ENCODE measurements at places on chromosomes 12 and 14.

DNA sequence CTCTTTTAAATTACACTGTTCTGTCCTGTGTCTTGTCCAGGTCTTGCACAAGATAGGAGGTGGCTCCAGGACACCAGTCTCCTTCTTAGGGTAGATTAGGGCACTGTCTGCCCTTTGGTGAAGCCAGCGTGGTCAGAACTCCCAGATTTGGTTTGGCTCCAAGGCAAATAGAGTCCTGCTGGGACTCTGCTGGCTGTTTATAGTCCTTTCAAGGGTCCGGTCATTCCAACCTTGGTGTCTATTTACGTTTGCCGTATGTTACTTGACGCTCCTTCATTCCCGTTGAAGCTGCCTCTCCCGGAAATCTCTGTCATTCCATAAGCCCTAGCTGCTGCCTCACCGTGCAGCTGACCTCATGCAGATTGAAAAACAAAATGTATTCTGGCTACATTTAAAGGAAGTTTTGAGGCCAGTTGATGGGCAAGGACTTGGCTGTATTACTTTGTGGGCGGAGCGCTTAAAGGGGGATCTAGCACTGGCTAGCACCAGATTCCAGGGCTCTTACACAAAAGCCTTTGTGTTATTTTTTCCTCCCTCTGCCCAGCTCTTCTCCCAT, 180.6 kb downstream of the AKAP6 start:
- peak; percentile 28 for DNase-seq

DNA sequence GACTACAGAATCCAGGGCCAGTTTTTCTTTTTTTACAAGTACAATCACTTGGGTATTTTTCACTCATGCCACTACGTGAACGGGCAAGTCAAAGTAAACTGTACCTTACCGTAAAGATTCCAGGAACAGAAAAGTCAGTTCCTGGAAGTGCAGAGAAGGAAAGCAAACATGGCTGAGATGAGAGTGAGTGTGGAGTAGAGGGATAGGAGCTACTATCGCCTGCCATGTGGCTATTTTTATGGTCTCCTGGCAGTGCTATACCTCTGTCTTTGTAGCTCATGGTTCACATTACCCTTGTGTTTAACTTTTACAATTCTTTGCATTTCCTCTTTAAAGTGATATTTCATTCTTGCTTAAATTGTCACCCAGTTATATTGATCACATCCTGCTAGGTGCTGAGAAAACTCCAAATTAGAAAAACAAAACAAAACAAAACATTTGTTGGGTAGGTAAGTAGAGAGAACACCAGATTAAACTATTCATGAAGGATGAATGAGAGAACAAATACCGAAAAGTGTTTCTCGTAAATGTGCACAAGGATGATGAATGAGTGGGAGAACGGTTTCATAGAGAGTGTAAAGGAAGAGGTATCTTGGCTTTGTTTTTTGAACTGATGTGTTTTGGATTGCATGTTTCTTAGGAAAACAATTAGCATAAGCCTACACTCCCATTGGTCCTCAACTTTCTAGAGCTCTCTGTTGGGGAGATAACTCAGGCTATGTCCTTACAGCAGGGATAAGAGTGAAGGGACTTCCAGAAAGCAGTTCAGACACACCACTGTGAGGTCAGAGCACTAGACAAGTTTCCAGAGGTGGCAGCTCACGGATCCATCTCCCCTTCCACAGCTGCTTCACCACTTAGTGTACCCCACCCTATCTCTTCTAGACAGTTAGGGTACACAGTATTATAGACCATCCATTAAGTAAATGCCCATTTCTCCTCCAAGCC, 163.7 kb downstream of the IPO8 start:
- DNase-seq = no peak

GRCh38 chr12:4960030-4960429, 50.3 kb downstream of the KCNA1 start:
- no peak for DNase-seq

DNA sequence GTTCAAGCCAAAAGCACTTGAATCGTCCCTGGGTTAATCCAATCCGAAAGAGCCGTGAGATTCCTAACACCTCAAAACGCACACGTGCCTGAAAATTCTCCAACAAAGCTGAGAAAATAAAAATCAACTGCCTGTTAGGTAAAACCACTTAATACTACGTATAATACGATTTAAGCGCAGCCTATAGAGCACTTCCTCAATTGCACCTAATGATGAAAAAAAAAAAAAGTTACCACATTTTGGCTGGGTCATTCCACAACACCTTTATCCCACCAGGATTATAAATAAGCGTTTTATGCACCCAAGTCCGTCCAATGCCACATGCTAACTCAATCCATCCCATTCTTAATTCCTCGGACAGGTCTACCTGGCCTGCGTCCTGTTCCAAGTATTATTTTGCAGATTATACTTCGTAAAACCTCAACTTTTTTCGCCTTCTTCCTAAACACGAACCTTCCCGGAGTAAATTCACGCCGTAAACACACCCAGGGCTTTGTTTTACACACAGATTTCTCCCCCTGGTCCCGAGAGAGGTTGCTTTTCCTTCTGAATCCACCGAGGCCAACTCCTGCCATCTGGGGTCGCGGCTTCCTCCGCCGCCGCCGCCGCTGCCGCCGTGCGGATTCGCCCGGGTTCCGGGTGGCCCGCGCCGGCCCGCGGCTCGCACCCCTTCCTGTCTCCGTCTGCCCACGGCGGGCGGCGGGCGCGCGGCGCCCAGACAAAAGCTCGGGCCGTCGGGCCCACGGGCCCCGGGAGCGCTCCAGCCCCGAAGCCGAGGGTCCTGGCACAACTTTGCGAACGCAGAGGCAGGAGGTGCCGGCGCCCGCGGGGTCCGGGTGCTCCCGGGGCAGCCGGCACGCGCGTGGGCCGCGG, 66.2 kb downstream of the RNF34 start:
- DNase-seq = no peak

GRCh38 chr12:8491646-8492530, 21.4 kb upstream of the CLEC4D start:
- no peak for DNase-seq

GRCh38 chr14:52835122-52835903, 43.9 kb upstream of the GNPNAT1 start:
- DNase-seq = no peak

DNA sequence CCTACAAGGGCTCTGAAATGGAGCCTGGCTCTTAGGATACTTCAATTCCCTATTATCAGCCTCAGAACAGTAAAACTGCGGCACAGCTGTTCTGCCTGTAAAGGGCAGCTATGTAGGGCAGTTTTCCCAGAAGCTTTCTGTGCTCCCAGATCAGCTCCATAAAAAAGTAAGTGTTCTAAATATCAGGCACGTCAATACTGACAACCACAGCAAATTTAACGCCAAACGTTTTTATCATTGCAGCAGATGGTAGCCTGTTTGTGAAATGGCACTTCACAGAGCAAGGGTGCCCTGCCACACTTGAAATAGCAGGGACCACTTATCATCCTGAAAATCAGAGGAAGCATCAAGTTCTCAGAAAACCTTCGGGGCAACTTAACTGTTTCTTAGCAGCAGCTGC, 54.8 kb upstream of the PTHLH start:
- DNase-seq = no peak

DNA sequence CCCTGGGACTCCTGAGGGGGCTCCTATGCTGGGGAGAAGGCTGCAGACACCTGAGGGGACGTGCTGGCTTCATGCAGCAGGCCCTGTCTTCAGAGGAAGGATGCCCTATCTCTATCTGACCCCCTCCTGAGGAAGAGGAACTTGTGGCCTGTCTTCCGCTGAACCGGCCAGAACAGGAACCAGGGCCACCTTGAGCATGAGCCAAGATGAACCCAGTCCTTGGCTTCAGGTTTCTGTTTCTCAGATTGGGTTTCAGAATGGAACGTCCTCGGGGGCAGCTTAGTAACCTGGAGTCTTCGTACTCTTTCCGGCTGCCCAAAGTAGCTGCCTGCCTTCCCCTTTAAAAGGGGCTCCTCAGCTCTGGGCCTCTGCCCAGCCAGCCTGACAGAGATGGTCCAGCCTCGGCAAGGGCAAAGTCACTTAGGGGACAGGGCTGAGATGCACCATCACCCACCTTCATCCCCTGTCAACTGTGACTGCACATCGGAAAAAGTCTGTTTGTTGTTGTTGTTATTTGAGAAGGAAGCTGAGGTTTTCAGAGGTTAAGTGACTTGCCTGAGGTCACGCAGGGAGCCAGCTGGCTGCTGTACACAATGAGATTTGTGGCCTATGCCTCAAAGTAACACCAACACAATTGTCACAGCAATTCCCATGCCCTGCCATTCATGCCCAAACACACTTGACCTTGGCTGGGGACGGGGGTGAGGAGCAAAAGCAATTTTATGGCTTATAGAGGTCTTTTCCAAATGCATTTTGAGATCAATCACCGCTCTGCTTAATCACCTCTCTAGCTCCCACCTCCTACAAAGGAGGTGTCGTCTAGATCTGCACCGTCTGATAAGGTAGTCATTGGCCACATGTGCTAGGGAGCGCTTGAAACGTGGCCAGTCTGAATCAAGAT, 13.4 kb downstream of the ASB2 start:
- no peak for DNase-seq

GRCh38 chr12:89383235-89384049, 31.1 kb upstream of the DUSP6 start:
- no peak for DNase-seq

GRCh38 chr12:46342562-46343033, 30.0 kb downstream of the SLC38A2 start:
- DNase-seq = no peak

GRCh38 chr12:124087266-124088051, 114.4 kb downstream of the ZNF664 start:
- DNase-seq = no peak

- DNase-seq = no peak
These were observed 130.7 kb downstream of the NTF3 start for GRCh38 chr12:5562581-5562980.

DNA sequence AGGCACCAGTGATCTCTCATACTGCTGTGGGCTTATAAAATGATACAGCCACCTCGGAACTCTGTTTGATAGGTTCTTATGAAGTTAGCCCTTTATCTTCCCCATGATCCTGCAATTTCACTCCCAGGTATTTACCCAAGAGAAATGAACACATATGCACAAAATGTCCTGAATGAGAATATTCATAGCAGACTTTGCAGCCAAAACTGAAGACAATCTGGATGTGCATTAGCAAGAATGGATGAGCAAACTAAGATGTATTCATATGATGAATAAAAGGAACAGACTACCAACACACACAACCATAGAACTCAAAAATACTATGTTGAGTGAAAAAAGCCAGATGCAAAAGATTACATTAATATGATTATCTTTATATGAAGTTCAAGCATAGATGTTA, 66.7 kb downstream of the KCNA5 start:
- DNase-seq = no peak

DNA sequence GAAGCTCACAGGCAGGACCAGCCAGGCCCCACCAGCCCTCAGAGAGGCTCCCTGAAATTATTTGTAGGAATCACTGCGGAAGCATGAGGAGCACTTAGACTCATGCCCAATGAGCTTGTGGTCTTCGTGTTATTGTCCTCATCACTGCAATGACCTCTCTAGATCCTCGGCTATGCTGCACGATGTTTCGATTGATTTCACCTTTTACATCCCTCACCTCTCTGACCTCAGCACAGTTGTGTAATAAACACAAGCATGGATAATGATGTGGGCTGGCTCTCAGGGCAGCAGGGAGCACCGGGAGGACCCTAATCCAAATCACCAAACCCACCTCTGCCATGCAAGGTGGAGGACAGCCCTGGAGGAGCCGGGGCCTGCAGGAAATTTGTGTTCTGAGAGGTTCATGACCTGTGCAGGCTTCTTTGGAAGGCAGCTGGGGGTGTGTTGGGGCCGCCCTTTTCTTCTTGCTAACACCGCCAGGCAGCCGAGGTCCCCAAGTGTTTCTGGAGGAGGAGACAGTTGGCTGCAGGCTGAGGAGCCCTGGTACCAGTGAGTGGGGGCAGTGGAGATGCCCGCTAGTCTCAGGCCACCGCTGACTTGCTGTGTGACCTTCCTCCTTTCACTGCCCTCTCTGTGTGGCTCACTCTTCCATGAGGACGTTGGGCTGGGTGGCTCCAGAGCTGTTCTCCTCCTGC, 29.5 kb upstream of the EML1 start:
- no peak for DNase-seq

DNA sequence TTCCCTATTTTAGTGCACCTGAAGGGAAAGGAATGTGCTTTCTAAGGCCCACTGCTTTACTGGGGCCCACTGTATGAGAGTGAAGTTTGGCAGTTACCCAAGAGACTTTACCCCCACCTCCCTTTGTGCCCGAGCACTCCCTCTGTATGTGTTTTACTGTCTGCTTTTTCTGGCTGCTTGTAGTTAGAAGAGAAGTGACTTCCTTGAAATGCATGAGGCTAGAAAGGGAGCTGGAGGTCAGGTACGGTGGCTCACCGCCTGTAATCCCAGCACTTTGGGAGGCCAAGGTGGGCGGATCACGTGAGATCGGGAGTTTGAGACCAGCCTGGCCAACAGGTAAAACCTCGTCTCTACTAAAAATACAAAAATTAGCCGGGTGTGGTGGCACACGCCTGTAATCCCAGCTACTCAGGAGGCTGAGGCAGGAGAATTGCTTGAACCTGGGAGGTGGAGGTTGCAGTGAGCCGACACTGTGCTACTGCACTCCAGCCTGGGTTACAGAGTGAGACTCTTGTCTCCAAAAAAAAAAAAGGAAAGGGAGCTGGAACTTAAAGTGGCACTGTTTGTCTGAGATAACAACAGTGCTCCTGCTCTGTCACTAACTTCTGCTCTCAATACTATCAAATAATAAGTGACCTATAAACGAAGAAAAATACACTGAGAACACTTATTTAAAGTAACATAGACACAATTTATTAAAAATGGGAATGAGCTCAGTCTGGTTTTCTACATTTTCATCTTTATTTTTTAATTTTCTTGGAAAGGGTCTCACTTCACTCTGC, 5.8 kb downstream of the TRIP11 start:
- DNase-seq = no peak

- DNase-seq = no peak
These were observed 186.2 kb downstream of the DICER1 start for GRCh38 chr14:94970941-94971730.

DNA sequence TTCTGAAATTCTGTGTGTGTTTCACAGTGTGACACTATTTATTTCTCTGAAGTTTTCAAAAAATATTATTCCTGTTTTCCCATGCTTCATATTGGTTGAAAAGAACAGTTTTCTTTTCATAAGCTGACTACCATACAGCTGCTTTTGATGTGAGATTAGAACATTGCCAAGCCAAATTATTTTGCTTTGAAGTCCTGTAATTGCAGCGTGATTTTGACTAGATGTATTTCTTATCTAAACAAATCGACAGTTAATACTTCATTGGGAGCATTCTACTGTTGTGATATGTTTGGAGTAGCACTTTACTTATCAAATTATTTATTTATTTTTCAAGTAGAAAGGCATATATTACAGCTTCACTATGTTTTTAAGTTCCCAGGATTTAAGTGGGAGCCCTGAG, 132.0 kb downstream of the DACT1 start:
- DNase-seq = no peak

DNA sequence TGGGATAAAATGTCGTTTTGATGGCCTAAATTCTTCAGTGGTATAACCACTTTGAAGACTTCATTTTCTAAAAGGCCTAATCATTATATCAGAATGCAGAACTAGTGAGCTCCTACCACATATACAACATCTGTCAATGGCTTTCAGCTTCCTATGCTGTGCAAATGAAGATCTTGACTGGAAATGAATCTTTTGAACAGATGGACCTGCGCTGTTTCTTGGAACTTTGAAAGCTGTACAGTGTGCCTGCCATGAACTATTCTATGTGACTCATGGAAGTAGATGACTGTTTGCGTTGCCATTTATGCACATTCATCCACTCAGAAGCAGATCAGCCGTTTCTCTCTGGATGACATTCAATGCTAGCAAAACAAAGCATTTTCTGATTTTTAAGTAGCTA, 542.2 kb upstream of the USP15 start:
- no peak for DNase-seq
